ENCODE measurements at places on chromosomes 7 and 10.

GRCh38 chr7:158316466-158317031 lies 271.1 kb downstream of the PTPRN2 start:
- DNase-seq = no peak

DNA sequence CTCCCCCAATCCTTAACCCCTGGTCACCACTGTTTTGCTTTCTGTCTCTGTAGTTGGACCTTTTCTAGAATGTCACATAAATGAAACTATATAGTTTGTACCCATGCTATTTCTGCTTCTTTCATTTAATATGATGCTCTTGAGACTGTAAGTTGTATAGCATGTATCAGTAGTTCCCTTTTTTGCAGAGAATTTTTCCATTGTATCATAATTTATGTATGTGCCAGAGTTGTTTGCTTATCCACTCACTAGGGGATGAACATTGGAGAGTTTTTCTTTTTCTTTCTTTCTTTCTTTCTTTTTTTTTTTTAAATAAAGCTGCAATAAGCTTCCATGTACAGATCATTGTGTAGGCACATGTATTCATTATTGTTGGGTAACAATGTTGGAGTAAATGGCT lies 544.8 kb downstream of the CNTNAP2 start:
- DNase-seq = no peak

DNA sequence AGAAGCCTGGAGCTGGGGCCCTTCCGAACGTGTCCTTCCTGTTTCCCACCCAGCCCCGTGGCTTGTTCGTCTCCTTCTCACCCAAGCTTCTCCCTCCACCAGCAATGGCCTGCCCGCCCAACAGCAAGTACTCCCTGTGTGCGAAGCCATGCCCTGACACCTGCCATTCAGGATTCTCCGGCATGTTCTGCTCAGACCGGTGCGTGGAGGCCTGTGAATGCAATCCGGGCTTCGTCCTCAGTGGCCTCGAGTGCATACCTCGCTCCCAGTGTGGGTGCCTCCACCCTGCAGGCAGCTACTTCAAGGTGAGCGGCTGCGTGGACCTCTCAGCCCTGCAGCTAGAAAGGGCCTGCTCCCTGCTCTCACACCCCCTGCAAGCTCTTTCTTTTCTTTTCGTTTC lies 31.9 kb downstream of the ZAN start:
- no peak for DNase-seq

GRCh38 chr7:99267841-99268576 lies 4.6 kb upstream of the MYH16 start:
- DNase-seq = no peak

GRCh38 chr10:127044186-127044585 lies 139.0 kb downstream of the DOCK1 start:
- DNase-seq = no peak

GRCh38 chr7:80869821-80870751 lies 48.8 kb downstream of the SEMA3C start:
- no peak for DNase-seq

- no peak for DNase-seq
These were observed 6.2 kb upstream of the HOXA11 start for GRCh38 chr7:27191161-27191731.

DNA sequence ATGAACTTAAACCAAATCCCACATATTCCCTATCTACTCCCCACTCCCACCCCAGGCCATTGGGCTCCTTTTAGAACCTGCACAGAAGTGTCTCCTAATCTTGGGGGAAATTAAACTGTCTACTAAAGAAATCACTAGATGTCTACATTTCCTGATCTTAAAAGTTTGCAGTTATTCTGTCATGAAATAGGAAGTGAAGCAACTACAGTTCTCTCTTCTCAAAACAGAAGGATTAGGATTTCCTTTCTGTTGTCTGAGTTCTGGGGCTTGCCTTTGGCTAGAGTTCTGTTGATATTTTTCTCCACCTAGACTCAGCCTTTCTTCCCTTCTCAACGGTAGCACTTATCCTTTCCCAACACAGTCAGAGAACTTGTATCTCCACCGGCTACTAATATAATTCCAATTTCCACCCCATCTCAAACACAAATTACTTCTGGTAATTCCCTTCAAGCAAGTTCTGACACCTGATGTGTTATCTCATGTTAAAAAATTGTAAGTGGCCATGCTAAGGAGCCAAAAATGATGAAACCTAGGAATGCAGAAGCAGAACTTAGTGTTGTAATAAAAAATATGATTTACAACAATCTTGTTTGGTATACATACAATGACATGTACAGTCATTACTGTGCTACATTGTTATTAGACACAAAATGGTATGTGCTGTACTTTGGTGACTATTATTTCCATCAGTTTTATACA lies 12.1 kb downstream of the OR9A4 start:
- no peak for DNase-seq

GRCh38 chr7:151115121-151115835 lies 29.0 kb downstream of the AGAP3 start:
- no peak for DNase-seq

DNA sequence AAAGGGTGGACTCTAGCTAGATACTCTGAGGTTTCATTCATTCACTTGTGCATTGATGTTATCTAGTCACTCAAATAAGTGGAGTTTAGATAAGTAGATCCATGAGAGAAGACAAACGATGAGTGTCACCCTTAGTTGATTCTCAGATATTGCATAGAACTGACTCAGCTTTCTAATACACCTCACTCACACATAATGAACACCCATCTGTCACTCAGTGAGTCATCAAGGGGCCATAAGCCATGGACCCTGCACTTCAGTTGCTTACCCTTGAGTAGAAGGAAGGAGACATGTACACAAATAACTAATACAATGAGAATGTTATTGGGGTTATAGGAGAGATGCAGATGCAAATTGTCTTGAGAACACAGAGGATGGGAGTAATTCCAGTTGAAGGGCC lies 163.8 kb downstream of the SORCS3 start:
- DNase-seq = no peak

GRCh38 chr7:53245721-53246120 lies 210.3 kb downstream of the POM121L12 start:
- no peak for DNase-seq

- no peak for DNase-seq
These were observed 54.8 kb downstream of the CRTAC1 start for GRCh38 chr10:97975598-97975997.

DNA sequence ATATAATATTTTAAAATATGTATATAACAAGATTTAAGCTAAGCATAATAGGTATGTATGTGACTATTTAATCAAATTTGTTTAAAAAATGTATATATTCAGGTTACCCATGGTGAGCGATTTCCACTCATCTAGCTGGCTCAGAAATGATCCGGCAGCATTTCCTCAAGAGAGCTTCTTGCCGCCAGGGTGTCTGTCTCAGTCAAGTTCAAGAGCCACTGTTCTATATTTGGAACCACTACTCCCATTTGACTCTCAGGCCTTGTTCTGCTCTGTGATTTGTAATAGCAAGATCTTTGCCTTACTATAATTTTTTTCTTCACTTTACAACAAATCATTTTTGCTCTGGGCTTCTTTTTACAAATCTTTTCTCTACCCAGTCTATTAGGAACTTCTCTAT lies 48.7 kb upstream of the CNTNAP2 start:
- DNase-seq = no peak

Data from T-helper 22 cell (primary cell).